Placental epithelial cell (primary cell): ENCODE measurements at places on chromosomes 1 and 21. TPM values are rescaled to one million over a fixed set of nuclear protein-coding genes. Genes with fewer than 3 reads are reported as not detected.

The VWA1 gene
- total RNA-seq, result 46.0 and 64.8 TPM in 2 replicates

The SLC50A1 gene
- 29.8 and 44.9 TPM in 2 replicates for total RNA-seq

The ARHGAP29 gene
- 89.1 and 182 TPM in 2 replicates for total RNA-seq

The SLC26A9 gene
- not detected in 2 replicates for total RNA-seq

The TAS1R1 gene
- total RNA-seq, result under 0.01 TPM in 1 of 2 replicates, not detected in the other

The TRIM17 gene
- total RNA-seq, result 3.1 and 3.9 TPM in 2 replicates

The CFAP57 gene
- 0.22 and 0.39 TPM in 2 replicates for total RNA-seq

The LHX8 gene
- not detected in 2 replicates for total RNA-seq

The ARMH1 gene
- 0.22 and 3.9 TPM in 2 replicates for total RNA-seq

The LINGO4 gene
- not detected in 2 replicates for total RNA-seq

The TGFB2 gene
- 2.4 and 12.1 TPM in 2 replicates for total RNA-seq

The IPO9 gene
- 23.9 and 27.5 TPM in 2 replicates for total RNA-seq

The TMPRSS15 gene
- total RNA-seq, result not detected in 2 replicates

The LEMD1 gene
- total RNA-seq, result 3.8 and 14.5 TPM in 2 replicates

The ZNF593OS gene
- total RNA-seq, result under 0.01 TPM in 1 of 2 replicates, not detected in the other

The SPATA45 gene
- not detected in 2 replicates for total RNA-seq

The S100A7 gene
- total RNA-seq, result not detected in 2 replicates
